ENCODE measurements at places on chromosomes 1 and 21.

GRCh38 chr1:175183586-175183985 is 9.0 kb downstream of the KIAA0040 start:
- no peak for DNase-seq

DNA sequence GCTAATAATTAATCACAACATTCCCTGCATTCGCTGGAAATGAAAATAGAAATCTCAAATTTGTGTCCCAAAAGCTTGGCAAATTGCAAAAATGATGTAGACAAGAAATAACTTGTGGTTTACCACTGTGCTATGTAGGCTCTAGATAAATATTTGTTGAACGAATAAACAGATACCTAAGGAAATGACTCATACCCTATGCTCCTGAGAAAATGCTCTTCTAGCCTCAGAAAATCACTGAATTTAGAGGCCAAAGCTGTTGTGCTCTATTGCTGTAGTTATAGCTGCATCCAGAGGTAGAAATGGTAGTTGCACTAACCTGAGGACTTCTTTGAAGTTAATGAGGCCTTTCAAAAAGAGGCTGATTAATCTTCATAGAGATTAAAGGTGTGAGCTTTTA is 142.0 kb upstream of the ZNHIT6 start:
- DNase-seq = no peak

GRCh38 chr1:7174561-7174960 is 389.3 kb downstream of the CAMTA1 start:
- DNase-seq = no peak

- DNase-seq = no peak
These were observed 7.9 kb downstream of the TCHH start for GRCh38 chr1:152107031-152107983.

DNA sequence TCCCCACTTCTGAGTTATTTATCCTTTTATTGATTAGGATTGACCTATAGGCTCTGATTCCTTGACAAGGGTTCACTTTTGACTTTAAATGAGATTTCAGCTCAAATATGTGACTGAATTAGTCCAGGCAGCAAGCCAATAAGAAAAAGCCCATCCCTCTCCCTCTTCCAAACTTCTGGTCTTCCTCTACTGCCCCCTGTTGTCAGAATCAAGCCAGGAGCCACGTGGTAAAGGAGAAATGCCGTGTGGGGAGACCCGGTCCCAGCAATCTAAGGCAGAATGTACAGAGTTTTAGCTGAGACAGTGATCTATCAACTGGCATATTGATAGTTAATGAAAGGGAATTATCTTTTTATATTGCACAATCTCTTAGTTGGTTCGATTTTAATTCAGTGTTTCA is 5.2 kb downstream of the ADAMTS5 start:
- no peak for DNase-seq

GRCh38 chr1:208093754-208094719 is 150.1 kb downstream of the PLXNA2 start:
- peak; percentile 6 for DNase-seq

DNA sequence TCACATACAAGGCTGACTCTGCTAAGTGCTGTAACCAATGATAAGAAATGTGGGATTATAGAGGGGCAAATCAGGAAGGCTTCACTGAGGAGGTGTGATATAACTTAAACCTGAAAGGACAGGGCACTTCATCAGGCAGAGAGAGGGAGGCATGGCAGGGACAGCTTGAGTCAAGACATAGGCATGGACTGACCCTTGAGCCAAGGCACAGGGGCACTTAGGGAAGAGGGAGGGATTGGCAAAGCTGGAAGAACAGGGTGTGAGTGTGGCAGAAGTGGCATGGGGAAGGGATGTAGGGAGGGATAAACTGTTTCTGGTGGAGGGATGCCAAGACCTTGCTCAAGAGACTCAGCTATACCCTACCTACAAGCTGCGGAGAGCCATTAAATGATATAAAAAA is 81.3 kb downstream of the PLXNA2 start:
- DNase-seq = no peak

DNA sequence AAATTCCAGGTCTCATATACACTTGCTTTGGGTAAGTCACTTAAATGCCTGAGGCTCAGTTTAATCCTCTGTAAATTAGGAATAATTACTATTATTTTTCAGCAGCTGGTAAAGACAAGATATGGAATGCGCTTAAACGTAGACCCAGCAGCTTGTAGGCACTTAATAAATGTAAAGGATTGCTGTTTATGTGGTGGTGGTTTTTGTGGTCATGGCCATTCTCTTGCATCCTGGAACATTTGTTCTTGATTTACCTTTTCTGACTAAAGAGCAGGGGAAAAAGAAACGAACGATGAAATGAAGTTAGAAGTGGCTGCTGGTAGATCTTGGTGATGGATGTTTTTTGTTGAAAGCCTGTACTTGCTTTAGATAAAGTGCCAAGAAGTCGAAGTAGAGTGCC is 195.0 kb upstream of the FOXD3 start:
- no peak for DNase-seq

DNA sequence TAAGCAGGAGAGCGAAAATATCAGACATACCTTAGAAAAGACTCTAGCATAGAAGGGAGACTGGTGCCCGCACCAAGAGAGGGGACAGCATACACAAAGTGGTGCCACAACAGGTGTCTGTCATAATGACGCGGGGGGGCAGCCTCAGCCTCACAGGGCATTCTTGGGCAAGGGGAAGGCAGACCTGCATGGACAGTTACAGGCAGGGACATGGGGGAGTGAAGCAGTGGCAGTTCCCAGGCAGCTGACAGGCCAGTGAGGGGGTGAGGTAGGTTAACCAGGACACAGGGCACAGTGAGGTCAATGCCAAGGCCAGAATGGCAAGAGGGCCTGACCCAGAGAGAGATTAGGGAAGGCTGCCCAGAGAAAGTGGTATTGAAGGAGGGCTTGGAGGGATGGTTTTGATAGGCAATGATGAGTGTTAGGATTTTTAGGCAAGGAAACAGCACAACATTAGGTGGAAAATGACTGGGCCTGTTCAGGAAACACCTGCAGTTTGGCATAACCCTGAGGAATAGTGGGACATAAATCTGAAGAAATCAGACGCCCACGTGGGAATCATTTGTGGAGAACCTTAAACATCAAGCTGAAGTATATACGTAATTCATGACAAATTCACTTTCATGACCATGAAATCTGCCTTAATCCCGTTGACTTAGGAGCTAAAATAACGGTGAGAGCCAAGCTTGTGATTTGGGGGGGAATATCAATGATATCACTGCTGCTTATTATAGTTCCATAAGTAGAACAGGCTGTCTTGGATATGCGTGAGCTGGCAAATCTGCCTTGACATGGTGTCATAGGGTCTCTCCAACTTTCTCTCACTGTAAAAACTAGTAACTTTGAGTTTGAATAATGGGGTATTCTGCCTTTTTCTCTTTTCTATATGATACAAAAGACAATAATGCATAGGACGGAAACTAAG is 8.9 kb downstream of the PTPN14 start:
- no peak for DNase-seq

DNA sequence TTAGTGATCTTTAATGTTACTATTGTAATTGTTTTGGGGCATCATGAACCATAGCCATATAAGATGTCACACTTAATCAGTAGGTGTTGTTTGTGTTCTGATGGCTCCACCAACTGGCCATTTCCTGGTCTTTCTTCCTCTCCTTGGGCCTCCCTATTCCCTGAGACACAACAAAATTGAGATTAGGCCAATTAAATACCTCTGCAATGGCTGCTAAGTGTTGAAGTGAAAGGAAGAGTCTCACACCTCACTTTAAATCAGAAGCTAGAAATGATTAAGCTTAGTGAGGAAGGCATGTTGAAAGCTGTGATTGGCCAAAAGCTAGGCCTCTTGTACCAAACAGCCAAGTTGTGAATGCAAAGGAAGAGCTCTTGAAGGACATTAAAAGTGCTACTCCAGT is 30.7 kb downstream of the PPP2R5A start:
- DNase-seq = no peak

DNA sequence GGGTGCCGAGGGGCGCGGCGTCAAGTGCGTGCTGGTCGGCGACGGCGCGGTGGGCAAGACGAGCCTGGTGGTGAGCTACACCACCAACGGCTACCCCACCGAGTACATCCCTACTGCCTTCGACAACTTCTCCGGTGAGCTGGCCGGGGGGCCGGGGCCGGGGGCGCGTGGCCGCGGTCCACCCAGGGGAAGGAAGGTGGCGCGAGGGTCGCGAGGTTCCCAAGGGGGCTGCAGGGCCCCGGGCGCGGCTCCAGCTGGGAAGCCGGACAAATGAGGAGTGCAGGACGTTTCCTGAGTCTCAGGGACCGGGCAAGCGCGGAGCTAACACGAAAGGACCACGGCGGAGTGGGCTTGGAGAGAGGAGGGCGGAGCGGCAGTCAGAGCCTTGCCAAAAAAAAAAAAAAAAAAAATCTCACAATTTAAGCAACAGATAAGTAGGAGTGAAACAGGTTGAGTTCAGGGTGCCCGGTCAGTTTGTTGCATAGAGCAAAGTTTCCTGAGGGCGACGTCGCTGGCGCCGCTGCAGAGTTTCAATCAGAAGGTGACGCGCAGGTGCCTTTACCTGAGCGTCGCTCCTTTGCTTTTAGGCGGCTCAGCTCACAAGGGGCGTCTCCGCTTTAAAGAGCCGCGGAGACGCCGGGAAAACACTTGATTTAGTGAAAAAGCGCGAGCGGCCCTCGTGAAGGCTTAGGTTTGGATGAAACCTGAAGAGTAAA is 750 bp downstream of the RHOU start:
- no peak for DNase-seq

DNA sequence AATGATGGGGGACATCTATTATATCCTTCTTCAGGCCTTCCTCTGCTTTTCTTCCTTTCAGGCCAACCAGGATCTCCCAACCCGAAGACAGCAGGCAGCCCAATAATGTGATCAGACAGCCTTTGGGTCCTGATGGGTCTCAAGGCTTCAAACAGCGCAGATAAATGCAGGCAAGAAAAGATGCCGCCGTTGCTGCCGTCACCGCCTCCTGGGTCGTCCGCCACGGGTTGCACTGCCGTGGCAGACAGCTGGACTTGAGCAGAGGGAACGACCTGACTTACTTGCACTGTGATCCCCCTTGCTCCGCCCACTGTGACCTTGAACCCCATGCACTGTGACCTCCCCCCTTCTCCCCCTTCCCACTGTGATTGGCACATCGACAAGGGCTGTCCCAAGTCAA is 27.9 kb downstream of the SZRD1 start:
- no peak for DNase-seq

- no peak for DNase-seq
These were observed 69.0 kb downstream of the BRINP2 start for GRCh38 chr1:177239792-177240191.

- no peak for DNase-seq
These were observed 72.6 kb downstream of the SNRPE start for GRCh38 chr1:203934027-203934426.

DNA sequence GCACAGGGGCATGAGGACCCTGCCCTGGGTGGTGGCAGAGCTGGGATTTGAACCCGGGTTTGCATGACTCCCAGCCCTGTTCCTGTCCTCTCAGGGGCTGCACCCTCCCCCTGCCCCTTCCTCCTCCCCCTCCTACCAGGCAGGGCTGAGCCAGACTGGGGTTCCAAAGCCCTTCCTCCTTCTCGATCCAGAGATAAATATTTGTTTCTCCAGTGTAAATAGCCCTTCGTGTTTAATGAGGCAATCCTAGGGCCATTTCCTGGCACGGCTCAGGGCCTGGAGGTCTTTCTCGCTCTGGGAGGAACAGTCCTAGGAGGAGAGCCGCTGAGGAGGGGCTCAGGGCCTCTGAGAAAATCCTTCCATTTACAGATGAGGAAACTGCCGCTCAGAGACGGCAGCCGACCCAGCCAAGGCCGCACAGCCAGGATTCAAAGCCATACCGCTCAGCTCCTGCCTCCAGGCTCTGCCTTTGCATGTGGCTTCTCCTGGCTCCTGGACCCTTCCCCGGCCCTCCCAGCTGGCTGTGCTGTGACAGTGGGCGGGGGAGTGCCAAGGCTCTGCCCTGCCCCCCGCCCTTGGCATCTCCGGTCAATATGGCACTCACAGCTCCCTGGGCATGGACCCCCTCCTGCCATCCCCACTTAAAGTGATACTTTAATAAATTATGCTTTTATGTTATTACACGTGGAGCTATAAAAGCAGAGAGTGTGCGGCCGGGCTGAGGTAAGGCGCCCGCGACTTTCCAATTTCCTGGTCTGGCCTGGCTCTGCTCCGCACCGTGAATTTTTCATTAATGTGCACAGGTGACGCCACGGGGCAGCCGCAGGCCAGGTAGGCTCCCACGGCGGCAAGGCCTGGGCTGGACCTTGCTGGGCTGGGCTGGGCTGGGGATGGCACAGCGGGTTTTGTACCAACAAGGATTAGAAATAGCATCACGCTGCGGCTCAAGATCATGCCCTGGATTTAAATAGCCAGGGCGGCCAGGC is 114.7 kb upstream of the WNT4 start:
- no peak for DNase-seq

GRCh38 chr1:209539576-209539975 is 43.9 kb upstream of the CAMK1G start:
- no peak for DNase-seq

- DNase-seq = no peak
These were observed 30.6 kb upstream of the HYI start for GRCh38 chr1:43484367-43484766.

GRCh38 chr1:156928043-156928602 is 7.7 kb downstream of the LRRC71 start:
- no peak for DNase-seq

- DNase-seq = no peak
These were observed 17.5 kb downstream of the RD3 start for GRCh38 chr1:211474451-211474850.

DNA sequence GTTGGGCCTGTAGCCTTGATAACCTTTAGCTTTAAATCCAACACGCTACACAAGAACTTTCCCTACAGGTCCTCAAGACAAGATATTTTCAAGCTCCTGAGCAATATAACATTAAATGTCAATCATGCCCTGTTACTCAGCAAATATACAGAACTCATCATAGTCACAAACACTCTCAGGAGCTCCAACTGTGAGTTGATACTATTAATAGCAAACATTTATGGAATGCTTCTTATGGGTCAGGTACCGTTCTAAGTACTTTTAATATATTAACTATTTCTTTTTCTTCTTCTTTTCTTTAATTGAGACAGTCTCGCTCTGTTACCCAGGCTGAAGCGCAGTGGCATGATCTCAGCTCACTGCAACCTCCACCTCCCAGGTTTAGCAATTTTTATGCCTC is 10.1 kb downstream of the EYA3 start:
- no peak for DNase-seq

Measured in effector memory CD4-positive, alpha-beta T cell (primary cell).